Germinal center (tissue), 1 donor: ENCODE measurements at places on chromosomes 13 and 19.
A peak's percentile ranks its signal among the peaks of the same experiment; 100 is the strongest.

DNA sequence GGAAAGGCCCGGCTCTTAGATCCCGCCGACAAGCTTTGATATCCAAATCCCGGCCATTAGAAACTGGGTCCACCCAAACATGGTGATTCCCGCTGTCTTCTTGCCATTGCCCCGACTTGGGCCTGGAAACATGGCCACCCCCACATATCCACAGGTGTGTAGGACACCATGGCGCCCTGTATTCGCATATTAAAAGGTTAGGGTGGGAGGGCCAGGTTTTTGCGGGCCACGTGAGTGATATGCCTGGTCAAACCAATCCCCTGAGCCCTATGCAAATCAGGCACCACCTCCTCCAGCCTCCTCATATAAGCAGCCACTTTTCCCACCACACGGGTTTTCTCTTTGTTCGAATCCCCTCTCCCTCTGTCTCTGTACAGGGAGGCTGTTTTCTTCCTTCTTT lies 766.4 kb downstream of the UQCRFS1 start:
- DNase-seq: no peak

DNA sequence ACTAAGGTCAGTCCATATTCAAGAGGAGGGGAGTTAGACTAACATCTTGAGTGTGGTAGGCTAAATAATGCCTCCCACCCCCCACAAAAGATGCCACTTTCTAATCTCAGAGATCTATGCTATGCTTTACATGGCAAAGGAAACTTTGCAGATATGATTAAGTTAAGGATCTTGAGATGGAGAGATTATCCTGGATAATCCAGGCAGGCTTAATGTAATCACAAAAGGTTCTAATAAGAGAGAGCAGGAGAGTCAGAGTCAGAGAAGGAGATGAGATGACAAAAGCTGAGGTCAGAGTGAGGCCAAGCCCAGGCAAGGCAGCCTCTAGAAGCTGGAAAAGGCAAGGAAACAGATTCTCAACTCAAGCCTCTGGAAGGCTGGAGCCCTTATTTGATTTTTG lies 1011.6 kb downstream of the PCDH9 start:
- DNase-seq: no peak

DNA sequence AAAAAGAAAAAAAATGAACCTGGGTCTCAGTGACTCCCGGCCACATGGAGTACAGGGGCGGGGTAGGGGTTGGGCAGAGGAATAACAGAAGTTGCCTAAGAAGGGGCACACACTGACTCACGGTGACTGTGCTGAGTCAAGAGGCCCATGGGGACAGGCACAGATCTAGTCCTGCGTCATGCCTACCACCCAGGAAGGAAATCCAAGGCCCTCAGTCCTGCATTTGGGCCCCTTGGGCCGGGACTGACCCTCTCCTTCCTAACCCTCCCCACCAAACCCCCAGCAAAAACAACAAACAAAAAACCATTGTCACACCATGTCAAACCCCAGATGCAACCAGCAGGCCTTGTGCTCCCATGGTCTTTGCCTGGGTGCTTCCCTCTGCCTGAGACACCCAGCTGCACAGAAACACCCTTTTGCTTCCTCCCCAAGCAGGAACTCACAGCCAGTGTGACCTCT lies 9.6 kb upstream of the NOTCH3 start:
- DNase-seq: no peak

DNA sequence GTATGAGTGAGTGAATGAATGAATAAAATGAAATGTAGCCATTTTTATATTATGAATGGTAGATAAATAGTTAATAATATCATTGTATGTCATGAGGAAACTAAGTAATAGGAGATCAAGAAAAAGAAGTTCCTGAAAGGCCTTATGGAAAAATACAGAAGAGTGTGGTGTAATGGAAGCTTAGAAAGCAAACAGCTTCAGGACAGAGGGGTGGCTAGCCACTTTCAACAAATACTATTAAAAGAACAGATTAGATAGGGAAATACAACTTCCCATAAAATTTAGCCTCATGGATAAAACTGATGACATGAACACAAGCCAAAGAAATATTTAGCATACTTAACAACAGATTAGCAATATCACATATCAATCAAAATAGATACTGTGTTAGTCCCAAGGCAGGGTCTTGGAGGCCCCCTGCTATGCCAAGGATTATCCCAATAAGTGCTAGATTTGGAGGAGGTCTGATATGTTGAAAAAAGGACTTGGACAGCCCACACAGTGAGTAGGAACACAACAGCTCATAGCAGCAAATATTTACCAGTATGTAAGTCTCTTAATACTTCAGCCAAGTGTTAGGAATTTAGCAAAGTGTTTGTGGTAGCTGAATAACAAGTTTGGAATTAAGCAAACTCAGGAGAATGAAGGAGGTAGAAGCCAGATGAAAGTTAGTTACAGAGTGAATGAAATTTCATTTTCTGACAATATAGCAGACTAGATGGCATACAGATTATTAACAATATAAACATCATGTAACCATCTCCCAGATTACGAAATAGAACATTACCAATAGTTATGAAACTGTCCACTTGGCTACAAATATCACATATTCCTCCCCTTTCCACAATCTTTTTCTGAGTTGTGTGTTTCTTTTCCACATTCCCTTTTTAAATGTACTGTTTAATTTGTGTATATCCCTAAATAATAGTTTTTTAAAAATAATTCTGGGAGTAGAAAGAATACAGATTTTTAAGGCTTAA lies 1632.0 kb downstream of the PCDH9 start:
- DNase-seq: no peak

GRCh38 chr19:5170329-5170745 lies 170.3 kb downstream of the PTPRS start:
- DNase-seq: peak; percentile 40

GRCh38 chr19:16660763-16661479 lies at the start of gene TMEM38A:
TMEM38A (plus strand) TSS chr19:16661139; CDS start chr19:16661218, 79 bp downstream.
- peak; percentile 67 for DNase-seq

DNA sequence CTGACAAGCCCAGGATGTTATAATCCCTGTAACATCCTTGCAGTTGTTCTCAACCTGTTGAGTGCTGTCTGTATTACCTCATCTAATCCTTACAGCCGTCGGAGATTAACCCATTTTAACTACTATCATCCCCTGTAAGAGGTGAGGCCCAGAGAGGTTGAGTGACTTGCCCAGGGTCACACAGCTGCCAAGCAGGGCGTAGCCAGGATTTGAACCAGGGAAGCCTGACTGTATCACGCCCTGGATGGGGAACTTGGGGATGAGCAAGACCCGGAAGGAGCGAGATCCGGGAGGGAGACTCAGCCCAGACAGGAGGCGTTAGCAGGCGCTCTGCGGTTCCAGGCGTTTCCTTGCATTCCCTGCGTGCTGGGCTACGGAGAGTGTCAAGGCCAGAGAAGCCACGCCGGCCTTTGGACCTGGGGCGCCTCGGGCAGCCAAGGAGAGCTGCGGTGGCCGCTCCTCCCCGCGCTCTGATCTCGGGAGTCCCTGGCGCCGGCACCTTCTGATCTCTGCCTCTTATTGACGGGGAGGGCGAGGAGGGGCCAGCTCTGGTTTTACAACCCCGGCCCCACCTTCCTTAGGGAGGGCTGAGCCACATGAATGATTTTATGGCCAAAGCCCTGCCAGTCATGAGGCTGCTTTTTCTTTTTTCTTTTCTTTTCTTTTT lies 6.2 kb downstream of the SULT2B1 start:
- no peak for DNase-seq

DNA sequence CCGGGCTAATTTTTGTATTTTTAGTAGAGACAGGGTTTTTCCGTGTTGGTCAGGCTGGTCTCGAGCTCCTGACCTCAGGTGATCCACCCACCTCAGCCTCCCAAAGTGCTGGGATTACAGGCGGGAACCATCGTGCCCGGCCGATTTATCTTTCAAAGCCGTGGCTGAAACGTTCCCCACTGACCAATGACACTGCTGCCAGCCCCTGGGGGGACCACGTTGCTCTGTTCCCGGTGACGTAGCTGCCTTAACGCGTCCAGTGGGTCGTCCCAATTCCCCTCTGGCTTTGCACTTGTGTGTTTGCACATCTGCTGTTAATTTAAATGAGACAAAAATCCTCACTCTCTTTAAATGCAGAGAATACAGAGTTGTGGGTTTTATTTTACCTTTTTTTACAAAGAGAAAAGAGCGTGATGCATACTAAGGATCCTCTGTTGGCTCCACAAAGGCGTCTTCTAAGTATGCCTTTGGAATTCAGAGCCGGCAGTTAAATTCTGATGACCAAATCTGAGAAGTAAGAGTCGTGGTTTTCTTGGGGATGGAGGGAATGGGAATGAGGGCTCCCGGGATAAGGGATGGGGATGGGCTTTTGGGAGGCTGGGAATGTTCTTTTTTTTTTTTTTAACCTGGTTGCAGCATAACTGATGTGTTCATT lies 18.6 kb upstream of the LMTK3 start:
- no peak for DNase-seq

DNA sequence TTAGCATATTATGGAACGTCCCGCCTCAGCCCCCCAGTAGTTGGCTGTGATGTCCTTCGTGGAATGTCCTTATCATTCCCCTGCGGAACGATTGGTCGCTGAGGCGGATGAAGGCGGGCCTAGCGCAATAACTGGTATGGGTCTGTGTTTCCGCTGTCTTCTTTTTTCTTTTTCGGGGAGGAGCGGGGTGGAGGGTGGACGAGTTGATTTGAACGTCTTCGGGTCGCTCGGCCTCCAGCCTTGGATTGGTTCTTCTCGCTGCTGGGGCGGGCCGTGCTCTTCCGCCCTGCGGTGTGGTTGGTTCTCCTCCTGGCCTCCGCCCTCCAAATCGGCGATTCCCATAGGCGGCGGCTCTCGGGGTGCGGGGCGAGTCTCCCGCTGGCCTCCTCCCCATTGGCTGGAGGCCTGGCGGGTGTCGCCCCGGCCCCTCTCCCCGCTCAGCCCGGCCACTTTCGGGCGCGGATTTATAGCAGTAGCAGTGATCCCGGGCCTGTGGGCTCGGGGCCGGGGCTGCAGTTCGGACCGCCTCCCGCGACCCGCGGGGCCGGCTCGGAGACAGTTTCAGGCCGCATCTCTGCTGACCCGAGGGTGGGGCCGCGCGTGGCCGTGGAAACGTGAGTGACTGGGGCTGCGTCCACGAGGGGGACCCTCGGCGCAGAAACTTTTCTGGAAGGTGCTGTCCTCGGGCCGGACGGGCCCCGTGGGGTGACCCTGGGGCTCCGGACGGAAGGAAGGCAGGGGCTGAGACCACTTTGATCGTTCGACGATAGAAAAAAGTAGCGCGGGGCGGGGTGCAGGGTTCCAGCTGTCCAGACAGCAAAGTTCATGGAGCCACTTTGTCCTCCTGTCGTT lies 2.1 kb downstream of the ING1 start:
- DNase-seq: peak; percentile 97

GRCh38 chr13:39044536-39044935 lies 6.3 kb downstream of the NHLRC3 start:
- DNase-seq: no peak

DNA sequence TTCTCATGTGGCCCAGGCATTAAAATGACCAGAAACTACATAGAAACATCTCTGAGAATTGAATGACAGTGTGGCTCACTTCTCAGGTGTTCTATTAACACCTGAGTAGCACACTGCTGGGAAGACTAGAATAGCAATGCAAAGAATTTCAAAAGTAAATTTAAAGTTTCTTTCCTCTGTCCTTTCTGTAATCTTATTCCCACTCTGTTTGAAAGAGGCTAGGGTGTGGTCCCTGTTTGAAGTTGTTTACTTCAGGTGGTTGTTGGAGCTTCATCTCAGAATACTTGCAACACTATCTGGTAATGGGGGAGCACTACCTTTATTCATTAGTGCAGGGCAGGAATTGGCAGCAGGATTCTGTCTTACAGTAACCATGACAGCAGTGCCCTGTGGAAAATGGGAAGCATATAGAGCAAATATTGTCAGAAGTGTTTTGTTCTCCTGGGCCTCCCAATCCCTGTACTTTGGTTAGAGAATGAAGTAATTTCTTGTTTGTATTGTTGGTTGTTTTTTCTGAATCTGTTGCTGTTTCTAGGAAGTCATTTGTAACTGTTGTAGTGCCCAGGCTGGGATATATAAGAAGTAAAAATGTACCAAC lies 1210.2 kb upstream of the ATXN8OS start:
- no peak for DNase-seq

DNA sequence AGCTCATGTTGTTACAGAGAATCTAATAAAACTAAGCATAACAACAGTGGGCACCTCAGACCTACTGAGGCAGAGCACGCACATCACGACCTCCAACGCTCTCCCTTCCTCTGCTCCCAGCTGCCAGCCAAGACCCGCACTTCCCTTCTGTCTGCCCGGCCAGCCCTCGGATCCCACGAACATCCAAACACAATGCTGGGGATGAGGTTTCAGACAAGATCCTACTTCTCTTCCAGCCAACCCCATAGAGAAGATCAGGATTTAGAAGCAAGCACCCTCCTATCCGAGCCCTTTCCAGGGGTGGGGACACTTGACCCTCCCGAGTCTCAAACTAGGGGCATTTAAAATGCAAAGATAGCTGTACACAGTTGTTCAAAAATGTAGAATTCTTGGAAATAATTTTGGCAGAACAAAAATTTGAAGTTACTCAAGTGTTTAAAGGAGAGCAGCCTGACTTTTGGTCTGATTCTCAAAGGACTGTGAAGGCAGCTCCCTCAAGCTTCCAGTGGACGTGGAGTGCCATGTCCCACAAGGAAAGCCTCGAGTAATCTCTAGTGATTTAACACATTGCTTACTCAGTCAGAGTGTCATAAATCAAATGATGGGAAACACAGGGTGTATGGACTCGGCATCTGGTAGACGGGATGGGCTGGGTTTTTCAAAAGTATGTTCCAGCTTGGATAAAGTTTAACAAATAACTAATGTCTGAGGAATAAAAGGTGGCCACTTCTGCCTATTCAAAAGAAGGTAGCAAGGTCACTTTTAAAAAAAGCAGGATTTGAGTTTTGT lies 32.8 kb downstream of the ANKRD10 start:
- DNase-seq: no peak

DNA sequence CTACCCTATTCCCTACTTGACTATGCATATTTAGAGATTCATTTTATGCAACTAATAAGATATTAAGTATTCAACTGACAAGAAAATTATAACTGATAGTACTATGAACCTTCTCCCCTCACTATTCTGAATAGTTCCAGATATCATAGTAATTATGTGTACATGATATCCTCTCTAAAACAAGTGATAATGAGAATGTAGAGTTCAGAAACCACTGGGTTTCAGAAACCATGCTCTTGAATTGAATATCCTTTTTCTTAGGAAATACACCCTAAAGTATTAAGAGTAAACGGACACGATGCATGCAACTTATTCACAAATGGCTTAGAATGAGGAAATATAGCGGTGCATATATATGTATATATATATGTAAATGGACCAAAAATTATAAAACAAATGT lies 160.9 kb downstream of the TBC1D4 start:
- DNase-seq: no peak

DNA sequence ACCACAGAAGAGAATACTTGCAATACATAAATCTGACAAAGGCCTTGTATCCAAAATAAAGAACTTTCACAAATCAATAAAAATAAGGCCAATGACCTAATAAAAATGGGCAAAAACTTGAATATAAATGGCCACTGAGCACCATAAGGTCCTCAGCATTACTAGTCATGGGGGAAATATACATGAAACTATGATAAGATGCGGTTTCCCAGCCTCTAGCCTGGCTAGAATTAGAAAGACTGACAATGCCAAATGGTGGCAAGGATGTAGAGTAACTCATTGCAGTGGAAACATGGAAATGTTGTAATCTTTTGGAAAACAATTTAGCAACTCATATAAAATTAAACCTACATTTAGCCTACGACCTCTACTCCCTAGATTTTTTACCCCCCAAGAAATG lies 227.1 kb downstream of the GGACT start:
- DNase-seq: no peak

GRCh38 chr13:99007414-99007986 lies 29.6 kb upstream of the DOCK9 start:
- no peak for DNase-seq

- DNase-seq: no peak
These were observed 43.3 kb downstream of the CAPN12 start for GRCh38 chr19:38700902-38701454.

- peak; percentile 89 for DNase-seq
These were observed 14.0 kb upstream of the TUBB4A start for GRCh38 chr19:6516018-6516658.
